ENCODE measurements at places on chromosomes 5 and 9.

DNA sequence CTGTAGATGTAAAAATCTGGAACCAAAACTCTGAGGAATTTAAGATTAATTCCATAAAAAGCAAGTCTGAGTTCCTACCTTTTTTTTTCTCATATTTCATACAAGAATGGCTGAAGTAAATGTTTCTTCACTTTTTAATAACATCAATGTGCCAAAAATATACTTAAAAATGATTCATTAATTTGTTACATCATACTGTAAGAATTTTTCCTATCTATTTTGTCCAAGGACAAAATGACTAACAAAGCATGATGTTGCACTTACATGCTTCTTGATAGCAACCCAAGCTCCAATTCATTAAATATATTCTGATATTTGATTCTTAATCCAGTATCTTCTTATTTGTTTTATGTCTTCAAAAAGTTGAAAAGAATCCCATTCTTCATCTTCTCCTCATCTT is 988.3 kb downstream of the TLE1 start:
- no peak for DNase-seq

- no peak for DNase-seq
Measured at GRCh38 chr9:137317718-137318511, 15.8 kb upstream of the NRARP start.

- no peak for DNase-seq
Measured at GRCh38 chr9:91567642-91568274, 144.1 kb upstream of the NFIL3 start.

DNA sequence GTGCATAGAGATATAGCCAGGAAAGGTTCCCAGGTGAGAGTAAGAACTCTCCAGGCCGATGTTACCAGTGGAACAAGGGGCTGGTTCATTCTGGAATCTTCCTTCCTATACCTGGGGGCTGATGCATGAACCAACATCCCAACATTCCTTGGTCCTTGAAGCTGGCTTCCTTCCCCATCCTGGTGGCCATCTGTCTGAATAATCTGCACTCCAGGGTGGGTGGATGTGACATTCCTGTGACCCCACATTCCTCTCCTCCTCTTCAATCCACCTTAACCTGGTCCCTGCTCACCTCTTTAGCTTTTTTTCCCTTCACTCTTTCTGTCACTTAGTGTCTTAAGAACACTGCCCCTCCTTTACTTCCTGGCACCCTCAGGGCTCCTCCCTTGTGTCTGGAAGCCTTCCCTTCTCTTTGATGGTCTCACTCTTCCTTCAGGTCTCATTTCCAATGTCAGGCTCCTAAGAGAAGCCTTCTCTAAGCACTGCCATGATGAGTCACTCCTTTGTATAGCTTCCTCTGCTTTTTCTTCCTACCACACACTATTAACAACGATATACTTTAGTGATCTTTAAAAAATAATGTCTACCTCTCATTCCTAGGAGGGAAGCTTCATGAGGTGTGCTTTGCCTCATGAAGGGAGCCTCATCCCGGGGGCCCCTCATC is 80.3 kb downstream of the BOD1 start:
- no peak for DNase-seq

GRCh38 chr5:55993731-55994494 is 850 bp downstream of the IL6ST start:
- DNase-seq, result no peak

- no peak for DNase-seq
Measured at GRCh38 chr9:137224830-137225694, at the start of gene CYSRT1. Gene CYSRT1 (plus strand): TSS chr9:137225174. CDS start chr9:137225622, 448 bp downstream.

DNA sequence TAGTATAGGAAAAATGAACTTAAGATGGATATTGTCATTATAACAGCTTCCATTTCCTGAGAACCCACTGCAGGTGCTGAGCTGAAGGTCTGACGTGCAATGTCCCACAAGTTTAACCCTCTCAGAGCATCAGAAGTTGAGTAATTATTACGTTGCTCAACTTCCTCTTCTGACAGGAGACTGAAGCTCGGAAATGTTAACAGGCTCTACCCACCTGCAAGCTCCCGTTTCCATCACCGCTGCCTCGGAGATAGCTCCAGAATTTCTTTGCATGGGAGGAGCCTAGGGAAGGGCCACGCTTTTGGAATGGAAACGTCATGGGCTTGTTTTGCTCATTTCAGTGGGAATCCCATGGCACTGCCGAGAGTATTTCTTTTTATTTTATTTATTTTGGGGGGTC is 1.0 kb upstream of the NTMT1 start:
- no peak for DNase-seq

GRCh38 chr5:85484982-85485574 is 1100.4 kb upstream of the EDIL3 start:
- DNase-seq, result no peak

DNA sequence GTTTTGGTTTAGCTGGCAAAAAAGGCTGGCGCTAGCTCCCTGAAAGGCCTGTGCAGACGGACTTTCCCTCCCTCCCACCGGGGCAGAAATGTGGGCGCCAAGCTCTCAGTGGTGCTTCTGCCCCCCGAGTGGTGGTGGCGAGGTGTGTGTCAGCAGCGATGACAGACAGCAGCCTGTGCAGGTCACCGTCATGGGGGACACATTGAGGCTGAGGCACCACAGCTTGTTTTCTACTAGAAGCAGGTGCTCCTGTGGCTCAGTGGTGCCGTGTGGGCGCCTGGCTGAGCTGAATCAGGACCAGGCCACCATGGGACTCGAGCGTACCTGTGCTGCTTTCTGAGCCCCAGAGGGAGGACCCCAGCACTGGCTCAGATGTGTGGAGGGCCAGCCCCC is 6.2 kb downstream of the WNK2 start:
- no peak for DNase-seq

- no peak for DNase-seq
Measured at GRCh38 chr9:109317311-109317978, 3.4 kb downstream of the EPB41L4B start.

- no peak for DNase-seq
Measured at GRCh38 chr9:38037981-38038306, 31.1 kb downstream of the SHB start.

- no peak for DNase-seq
Measured at GRCh38 chr5:154342963-154343362, 102.8 kb upstream of the SAP30L start.

GRCh38 chr9:88221105-88221504 is 82.8 kb upstream of the SPATA31C2 start:
- no peak for DNase-seq

GRCh38 chr5:61837788-61838187 is 468.2 kb upstream of the KIF2A start:
- no peak for DNase-seq

GRCh38 chr9:5493679-5494511 is 16.4 kb upstream of the PDCD1LG2 start:
- DNase-seq, result peak; percentile 60

GRCh38 chr5:126777257-126777974 is 480 bp downstream of the LMNB1 start:
- peak; percentile 55 for DNase-seq

- DNase-seq, result no peak
Measured at GRCh38 chr9:105466898-105467455, 19.1 kb downstream of the FSD1L start.

DNA sequence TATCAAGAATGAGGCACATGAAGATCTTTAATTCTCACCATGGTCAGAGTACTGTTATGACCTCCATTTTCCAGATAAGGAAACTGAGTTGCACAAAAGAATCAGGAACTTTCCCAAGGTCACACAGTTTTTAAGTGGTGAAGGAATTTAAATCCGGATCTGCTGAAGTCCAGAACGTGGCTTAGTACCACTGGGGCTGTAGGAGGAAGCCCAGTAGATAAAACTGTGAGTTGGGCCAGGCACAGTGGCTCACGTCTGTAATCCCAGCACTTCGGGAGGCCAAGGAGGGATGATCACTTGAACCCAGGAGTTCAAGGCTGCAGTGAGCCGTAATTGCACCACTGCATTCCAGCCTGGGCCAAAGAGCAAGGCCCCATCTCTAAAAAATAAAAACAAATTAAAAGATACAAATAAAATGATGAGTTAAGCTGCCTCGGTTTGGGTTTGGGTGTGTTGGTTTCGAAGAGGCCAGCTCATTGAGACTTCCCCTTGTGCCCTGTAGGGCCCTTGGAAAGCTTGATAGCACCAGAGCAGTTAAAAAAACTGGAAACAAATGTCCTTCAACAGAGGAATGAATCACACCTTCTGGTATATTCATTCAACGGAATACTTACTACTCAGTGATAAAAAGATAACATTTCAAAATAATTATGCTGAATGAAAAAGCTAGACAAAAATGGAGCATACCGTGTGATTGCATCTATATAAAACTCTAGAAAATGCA is 20.1 kb downstream of the ATOX1 start:
- DNase-seq, result peak; percentile 34

- DNase-seq, result peak; percentile 34
Measured at GRCh38 chr9:1458503-1458902, 408.3 kb downstream of the DMRT2 start.

GRCh38 chr5:19767987-19768386 is 220.0 kb downstream of the CDH18 start:
- DNase-seq, result no peak

DNA sequence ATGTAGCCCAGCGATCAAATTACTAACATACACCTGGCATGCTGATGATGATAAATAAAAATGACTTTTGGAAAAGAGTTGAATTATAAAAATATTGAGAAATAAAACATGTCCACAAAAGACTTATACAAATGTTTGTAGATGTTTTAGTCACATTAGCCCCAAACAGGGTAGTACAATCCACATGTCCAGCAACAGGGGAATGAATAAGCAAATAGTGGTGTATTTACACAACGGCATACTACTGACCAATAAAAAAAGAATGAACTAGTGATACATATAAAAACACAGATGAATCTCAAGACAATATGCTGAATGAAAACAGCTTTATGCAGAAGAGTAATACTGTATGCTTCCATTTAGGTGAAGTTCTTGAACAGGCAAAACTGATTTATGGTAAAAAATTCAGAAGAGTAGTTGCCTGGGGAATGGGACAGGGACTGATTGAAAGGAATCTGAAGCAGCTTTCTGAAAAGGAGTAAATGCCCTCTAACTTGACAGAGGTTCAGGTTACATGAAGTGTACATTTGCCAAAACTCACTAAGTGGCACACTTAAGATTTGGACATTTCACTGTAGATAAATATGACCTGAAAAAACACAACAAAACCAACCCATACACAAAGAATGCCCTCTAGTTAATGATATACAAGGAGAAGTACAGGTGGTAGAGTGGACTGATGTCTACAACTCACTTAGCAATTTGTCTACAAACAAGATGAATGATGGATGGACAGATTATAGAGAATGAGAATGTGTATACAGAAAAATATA is 35.4 kb downstream of the ACTL7A start:
- no peak for DNase-seq

GRCh38 chr9:8832955-8833354 is 1033.4 kb upstream of the DMAC1 start:
- DNase-seq, result no peak

Data from AG20443 (cell line).